SHP77 (cell line): ENCODE measurements at places on chromosomes 7 and 10.

DNA sequence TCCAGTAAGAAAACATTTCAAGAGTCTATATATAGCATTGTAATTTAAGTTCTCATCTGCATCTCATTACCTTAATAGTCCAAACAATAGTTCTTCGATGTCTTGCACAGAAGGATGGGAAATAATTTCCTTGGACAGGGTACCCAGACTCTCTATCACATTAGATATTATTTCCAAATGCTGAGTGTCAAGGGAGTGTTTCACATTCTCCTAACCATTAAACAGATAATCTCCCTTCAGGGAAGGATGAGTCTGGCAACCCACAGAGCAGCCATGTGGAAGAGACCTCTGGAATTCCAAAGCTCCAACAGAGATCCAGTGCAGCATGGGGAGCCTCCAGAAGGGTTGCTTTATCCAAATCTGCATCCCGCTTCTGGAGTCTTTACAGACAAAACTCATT lies 89.6 kb downstream of the FZD1 start:
- DNase-seq, result no peak

DNA sequence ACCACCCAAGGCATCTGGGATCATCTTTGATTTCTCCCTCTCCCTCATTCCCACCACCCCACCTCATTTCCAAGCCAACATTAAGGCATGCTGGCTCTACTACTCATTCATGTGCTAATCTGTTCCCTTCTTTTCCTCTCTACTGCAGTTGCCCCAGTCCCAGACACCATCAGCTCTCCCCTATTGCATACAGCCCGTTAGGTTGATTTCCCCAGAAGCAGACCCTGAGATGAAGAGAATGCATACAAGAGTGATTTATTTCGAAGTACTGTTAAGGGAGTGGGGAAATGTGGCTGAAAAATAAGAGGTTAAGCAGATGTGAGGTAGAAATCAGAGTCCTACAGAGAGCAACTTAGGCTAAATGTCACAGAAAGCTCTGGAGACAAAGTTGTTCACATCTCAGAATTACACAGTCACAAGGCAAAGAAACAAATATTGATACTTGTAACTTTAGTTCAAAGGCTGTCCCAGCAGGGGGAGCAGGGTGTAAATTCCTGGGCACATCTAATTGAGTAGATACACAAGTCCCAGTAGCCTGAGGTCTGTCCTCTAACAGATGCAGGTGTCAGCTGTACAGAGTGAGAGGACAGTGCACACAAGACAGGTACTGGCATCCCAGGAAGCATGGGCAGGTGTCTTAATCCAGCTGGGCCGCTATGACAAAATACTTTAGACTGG lies 20.9 kb downstream of the AKR1D1 start:
- peak; percentile 68 for DNase-seq

DNA sequence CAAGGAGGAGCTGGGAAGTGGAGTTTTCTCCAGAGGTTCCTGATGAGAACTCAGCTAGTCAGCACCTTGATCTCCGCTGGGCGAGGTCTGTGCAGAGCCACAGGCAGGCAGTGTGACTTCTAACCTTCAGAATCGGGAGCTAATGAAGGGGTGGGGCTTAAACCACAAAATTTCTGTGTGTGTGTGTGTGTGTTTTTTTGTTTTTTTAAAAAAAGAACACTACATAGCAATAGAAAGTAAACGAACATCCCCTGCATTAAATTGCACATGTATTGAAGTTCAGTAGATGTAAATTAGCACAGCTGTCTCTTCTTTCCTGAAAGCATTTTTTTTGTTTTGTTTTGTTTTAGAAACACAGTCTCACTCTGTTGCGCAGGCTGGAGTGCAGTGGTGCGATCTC lies 46.2 kb downstream of the RBM17 start:
- DNase-seq, result no peak

DNA sequence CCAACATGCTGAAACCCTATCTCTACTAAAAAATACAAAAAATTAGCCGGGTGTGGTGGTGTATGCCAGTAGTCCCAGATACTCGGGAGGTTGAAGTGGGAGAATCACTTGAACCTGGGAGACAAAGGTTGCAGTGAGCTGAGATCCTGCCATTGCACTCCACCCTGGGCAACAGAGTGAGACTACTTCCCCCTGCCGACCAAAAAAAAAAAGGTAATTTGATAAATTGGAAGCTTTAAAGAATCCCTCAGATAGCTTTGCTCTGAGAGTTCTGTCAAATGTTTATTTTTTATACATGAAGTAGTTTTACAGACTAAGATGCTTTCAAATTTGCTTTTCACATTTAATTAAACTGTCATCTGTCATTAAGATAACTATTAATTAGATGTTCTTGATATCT lies 563.3 kb upstream of the LRRTM3 start:
- no peak for DNase-seq

GRCh38 chr10:5142199-5142598 lies 42.8 kb downstream of the AKR1C8 start:
- DNase-seq, result no peak
